Upper lobe of left lung (tissue), 6 donors: ENCODE measurements at places on chromosomes 7 and 10. TPM values are rescaled to one million over a fixed set of nuclear protein-coding genes. Genes with fewer than 3 reads are reported as not detected.

GRCh38 chr10:22723343-22723779 is 9.0 kb upstream of the PIP4K2A start:
- DNase-seq: no peak

Gene CFAP46
- 5.2 TPM for total RNA-seq

Gene MRC1
- total RNA-seq: 77.4 TPM

Gene ADGRA1
- not detected for total RNA-seq
